Stimulated activated CD4-positive, alpha-beta T cell treated with anti-CD3 and anti-CD28 coated beads, TNF-alpha, amount 100 ng/mL, for 1 hour (primary cell): ENCODE measurements at places on chromosomes 1 and 21.

DNA sequence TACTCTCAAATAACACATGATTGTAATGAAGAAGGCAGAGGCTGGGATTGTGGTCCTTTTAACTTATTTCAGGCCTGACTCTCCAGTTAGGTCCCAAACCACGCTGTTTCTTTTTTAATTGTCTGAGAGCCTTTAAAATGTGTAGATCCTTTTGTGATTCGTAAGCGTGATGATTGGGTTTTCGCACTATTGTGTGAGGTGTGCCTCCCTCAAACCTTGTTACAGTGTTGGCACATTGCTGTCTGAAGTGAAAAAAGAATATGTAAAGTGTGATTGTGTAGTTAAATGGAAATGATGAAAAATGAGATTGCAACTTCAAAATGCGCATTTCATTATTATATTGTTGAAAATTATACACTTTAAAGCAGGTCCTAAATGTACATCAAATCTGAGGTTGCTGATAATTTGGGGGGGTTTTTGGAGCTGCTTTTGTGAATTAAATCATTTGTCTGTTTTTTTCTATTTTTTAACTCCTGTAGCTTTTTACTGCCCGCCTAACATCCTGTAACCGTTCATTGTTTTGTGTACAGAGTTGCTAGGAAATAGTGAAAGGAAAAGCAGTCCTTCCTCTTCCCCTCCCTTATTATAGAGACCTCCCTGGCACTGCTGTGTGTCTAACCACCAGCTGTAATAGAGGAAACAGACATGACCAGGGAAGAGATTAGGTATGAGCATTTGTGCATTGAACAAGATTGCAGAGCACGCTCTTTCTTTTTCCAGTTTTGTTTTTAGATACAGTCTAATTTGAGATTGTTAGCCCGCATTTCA lies 43.3 kb downstream of the IARS2 start:
- DNase-seq: no peak

- no peak for DNase-seq
Observed at GRCh38 chr1:51156752-51157151, 54.7 kb downstream of the C1orf185 start.

DNA sequence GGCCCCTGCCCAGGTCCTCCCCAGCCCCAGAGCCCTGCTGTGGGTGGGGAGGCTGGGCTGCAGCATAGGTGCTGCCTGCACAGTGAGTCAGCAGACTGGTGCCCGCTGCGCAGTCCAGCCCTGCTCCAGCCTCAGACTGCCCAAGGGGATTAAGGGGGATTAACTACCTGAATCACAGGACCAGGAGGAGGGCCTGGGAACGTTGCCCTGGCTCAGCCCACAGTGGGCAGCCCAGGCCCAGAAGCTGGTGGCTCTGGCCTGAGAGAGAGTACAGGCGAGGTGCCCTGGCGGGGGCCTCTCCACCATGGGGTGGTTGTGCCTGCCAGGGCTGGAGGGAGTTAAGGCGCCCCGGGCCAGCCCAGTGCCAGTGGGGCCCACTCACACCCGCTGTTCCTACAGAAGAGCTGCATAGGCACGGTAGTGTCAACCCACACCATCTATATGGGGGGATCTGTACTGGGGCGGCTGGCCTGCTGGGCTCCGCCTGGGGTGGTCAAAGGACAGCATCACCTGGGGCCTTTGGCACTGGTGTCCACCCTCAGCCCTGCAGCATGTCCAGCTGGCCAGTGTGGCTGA lies 2.3 kb downstream of the OBSCN start:
- no peak for DNase-seq

GRCh38 chr1:114755006-114755931 lies 2.5 kb downstream of the CSDE1 start:
- DNase-seq: no peak
